ENCODE measurements at places on chromosomes 2 and 18. TPM values are rescaled to one million over a fixed set of nuclear protein-coding genes. Genes with fewer than 3 reads are reported as not detected.

CIB4 gene
- not detected for total RNA-seq

LRRFIP1 gene
- 226 TPM for total RNA-seq

DNA sequence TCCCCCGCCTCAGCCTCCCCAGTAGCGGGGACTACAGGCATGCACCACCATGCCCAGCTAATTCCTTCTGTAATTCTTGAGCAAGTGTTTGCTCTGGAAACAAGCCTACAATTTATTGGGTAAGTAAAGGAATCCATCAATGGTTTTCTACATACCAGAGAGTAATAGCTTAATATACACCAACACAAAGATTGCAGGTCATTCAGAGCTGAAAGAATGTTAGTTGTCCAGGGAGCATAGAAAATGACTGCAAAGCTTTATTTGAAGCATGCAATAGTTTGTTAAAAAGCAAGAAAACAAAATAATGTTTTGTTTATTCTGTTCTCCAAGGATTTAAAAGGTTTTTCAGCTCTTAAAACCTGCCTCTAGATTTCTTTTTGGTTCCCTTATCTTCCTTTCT is 5.6 kb downstream of the IDH1 start:
- DNase-seq, result no peak

- no peak for DNase-seq
Observed at GRCh38 chr18:9743200-9744016, 35.3 kb downstream of the RAB31 start.

DNA sequence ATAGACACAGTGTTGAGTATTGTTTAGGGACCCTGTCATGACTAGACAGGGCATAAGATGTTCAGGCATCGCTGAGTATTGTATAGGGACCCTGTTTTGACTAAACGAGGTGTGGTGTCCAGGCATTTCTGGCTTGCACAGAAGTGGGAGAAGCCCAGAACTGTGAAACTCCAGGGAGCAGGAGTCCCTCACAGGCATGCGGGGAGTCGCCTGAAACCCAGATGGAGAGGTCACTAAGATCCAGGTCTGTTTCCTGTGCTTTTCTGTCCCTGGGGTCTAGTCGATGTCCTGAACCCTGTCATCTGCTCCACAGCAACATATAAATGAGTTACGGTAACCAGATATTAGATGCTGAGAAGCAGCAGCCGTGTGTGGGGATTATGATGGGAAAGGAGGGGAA is 469.0 kb upstream of the SALL3 start:
- DNase-seq, result no peak

GRCh38 chr2:135850892-135851668 is 14.1 kb upstream of the LCT start:
- DNase-seq, result no peak

DNA sequence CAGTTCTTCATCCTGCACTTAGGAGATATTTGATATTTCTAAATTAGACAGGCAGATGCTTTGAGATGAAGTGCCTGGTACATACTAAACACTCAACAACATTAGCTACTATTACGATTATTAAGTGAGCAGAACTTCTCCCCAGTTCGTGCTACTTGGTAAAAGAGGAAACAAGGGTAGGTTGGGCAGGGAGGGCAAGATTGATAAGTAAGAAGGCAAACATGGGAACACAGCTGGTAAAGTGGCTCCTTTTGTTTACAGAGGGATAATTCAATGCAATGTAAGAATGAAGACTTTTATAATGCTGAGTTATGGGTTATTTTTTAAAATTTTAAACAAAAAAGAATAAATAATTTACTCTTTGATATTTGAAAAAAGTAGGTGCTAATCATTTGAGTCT is 15.9 kb upstream of the WIPF1 start:
- no peak for DNase-seq

Data from activated T-helper 1 cell treated with anti-CD3 and anti-CD28 coated beads, Interleukin-12 subunit alpha, Interleukin-12 subunit beta, Interleukin-2, Interleukin-4 antibody, amounts not matched to agents 30 ng/mL and 10 ng/mL and 1 ng/mL, durations not matched to agents 14 hours and 24 hours and 36 hours (primary cell).